Fibroblast of skin of scalp (primary cell): ENCODE measurements at places on chromosomes 6 and 20.
A peak's percentile ranks its signal among the peaks of the same experiment; 100 is the strongest.

DNA sequence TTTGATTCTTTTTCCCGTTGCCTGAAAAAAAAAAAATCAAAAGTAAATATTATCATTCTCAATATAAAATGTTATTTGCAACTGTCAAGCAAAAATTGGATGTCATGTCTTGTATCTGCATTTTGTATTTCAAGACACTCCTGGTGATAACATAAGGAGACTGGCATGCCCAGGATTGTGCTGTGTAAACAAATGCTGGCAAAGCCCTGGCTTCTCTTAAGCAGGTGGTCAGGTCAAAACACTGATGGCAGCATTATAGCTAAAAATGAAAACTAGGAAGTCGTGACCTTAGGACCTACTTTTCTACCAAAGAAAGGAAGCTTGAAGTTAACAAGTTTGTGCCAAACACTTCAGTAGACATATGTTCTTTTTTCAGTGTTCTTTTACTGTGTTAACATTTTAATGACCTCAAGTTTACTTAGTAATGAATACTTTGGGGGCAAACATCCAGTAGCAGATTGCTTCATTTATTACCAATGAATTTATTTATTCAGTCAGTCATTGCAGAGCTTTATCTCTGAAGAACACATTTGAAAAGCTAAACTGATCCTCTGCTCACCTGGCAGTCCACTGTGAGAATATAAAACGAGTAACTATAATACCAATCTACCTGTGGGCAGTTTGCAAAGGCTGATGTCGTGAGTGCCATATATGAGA lies 243.1 kb upstream of the FLRT3 start:
- no peak for DNase-seq

DNA sequence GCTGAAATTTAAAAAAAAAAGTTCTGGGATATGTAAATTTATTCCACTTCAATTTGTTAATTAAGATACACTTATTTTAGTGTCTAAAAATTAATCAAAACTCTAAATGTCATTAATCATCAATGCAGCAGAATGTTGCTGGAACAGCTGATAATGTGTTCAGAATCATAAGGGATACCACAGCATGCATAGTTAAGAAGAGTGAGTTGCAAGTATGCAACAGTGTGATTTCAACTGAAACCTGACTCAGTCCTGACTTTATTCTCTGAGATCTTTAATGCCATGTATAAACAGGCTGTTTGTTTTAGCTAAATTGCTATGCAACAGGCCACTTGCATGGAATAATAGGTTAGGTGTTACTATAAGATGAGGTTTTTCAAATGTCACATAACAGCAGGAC lies 1.4 kb downstream of the GRIK2 start:
- no peak for DNase-seq

DNA sequence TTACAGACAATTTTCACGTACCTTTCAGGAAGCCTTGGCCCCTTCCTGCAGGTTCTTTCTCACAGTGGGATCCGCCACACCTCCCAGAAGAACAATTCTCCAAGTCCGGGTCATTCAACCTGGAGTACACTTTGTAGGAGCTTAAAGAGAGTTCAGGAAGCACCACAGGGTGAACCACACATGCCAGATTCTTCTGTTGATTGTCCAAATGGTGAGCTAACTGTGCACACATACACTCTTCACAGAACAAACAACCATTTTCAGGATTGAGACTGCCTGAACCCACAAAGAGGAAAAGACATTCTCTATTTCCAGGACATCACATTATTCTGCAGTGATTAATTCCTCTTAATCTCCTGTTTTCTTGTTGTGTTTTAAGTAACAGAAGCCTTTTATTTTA lies 51.0 kb downstream of the SCGN start:
- no peak for DNase-seq

DNA sequence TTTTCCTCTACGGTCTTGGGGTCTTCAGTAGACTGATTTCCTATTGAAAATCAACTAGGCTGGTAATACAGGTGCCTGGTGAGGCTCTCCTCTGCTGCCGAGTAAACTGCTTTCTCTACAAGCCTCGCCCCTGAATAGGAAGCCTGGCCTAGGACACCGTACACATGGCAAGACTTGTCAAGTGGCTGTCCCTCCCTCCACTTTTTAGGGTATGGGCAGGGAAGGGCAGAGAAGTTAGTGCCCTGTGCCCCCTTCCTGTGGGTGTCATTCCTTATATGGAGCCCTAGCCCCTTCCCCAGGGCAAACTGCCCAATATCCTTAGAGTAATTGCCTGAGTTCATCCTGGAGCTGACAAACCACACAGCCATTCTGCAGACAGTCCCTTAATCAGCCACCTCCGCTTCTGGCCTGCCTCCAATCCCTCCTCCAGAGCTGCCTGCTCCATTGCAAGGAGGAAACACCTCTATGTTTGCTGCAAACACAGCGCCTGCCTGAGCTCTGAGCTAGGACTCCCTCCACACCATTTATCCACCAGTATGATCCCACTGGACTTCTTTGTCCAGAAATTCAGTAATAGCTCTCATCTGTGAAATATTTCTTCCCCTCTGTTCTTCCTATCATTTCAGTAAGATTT lies 93.1 kb downstream of the CHD6 start:
- peak; percentile 8 for DNase-seq

DNA sequence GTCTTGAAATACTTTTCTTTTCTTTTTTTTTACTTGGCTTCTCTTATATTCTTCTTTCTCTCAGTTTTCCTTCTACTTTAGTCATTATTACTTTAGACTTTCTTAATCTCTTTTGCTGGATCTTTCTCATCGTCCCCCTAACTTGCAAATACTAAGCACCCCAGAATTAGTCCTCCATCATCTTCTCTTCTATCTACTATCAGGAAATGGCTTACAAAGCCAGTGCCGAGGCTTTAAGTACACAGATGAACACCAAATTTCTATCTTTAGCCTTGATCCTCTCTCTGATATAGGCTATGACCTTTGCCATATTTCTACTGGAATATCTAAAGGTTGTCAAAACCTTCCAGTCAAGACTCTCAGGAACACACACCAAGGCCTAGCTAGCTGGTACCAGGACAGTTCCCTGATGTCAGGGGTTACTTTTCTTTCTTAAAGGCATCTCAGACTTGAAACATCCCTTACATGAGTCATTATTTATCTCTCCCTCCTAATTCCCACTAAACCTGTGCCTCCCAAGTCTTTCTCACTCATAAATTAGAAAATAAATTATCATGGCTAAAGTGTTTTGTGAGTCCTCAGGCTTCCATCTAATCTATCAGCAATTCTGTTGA lies 278.6 kb upstream of the TCF21 start:
- DNase-seq = no peak

GRCh38 chr20:3209257-3209945 lies at the start of gene ITPA:
TSS of gene ITPA (plus strand) at chr20:3209498. CDS start at chr20:3209552, 54 bp downstream.
- peak; percentile 52 for DNase-seq

DNA sequence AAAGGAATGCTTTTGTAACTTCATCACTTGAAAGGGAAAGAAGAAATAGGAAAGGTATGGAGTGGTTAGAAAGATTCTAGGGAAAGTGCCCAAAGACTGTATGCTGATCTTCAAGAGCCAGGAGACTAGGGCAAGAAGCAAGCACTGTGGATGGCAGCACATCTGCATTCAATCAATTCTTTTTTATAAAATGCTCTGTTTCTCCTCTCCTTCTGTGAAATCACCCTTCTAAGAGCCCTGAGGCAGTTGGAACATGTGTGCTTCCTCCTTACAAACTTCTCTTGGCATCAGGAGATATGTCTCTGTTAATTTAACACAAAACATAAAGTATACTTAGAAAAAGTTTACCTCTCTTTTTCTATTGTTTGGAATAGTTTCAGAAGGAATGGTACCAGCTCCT lies 1162.2 kb upstream of the GJE1 start:
- DNase-seq = peak; percentile 62

- DNase-seq = no peak
Observed at GRCh38 chr20:40156600-40157317, 532.3 kb downstream of the MAFB start.

- DNase-seq = peak; percentile 36
Observed at GRCh38 chr6:137698636-137699030, 168.4 kb upstream of the TNFAIP3 start.

DNA sequence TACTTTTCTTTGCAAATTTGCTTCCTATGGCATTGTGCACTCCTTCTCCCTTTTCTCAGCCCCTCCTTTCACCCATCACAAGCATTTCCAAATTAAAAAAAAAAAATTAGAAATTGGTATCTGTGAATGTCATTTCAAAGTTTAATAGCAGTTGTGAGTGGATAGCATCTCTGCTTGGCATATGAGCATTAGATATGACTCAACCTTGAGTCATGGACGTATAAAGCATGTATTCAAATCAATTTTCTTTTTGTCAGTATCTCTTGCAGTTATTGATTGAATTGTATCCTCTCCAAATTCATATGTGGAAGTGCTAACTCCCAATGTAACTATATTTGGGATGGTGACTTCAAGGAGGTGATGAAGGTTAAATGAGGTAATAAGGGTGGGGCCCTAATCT lies 60.1 kb upstream of the MAP3K7 start:
- DNase-seq = no peak

GRCh38 chr6:22613695-22614094 lies 44.3 kb downstream of the HDGFL1 start:
- peak; percentile 93 for DNase-seq

GRCh38 chr20:62133051-62133845 lies 9.9 kb downstream of the PSMA7 start:
- DNase-seq = no peak

DNA sequence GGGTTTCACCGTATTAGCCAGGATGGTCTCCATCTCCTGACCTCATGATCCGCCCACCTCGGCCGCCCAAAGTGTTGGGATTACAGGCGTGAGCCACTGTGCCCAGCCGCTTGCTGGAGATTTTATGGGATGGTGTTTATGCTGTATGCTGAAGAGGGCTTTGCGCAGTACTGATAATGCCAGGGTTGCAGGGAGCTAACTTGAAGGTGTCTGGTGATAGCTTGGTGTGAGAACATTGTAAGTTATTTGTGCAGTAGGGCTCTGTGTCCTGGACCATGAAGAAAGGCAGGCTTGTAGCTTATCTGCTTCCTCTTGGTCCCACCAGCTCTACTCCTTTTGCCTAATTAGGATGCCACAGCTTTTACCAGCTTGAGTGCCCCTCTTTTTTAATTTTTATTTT lies 157.0 kb upstream of the DTNBP1 start:
- no peak for DNase-seq

DNA sequence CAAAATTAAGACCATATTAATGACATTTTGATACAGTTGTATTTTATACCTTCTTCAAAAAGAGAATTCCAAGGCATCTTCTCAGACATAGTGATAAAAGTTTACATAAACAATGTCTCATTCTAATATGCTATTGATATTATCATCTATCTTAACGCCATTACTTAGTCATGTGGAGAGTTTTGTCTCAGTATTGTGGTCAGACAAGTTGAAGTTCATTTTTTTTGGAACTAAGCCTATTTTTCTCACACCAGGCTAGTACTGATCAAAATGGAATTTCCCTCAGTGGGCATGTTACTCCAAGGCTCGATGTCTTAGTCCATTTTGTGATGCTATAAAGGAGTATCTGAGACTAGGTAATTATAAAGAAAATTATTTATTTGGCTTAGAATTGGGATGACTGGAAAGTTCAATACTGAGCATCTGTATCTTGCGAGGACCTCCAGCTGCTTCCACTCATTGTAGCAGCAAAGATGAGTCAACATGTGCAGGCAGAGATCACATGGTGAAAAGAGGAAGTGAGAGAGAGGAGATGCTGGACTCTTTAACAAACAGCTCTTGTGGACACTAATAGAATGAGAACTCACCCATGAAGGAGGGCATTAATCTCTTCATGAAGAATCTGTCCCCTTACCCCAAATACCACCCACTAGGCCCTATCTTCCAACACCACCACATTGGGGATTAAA lies 825.5 kb upstream of the MANEA start:
- no peak for DNase-seq

DNA sequence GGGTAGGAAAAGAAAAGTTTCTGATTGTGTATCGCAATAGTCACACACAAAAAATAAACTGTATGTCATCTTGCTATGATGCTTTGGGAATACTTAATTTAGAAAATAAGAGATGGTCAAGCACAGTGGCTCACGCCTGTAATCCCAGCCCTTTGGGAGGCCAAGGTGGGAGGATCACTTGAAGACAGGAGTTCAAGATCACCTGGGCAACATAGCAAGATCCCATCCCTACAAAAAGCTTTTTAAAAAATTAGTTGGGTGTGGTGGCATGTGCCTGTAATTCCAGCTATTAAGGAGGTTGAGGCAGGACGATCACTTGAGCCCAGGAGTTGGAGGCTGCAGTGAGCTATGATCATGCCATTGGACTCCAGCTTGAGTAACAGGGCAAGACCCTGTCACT lies 27.6 kb downstream of the MAP7 start:
- no peak for DNase-seq

- DNase-seq = no peak
Observed at GRCh38 chr6:69784595-69785377, 12.0 kb downstream of the LMBRD1 start.

GRCh38 chr6:137341681-137342195 lies 122.6 kb upstream of the IFNGR1 start:
- peak; percentile 31 for DNase-seq

- DNase-seq = no peak
Observed at GRCh38 chr6:56865081-56865875, 89.6 kb upstream of the BEND6 start.
